ENCODE measurements at places on chromosomes 3 and 15.

GRCh38 chr15:46489276-46489675 lies 854.4 kb downstream of the SQOR start:
- no peaks in the 10 kb centered on the region for H3K36me3 ChIP-seq
- H3K4me3 ChIP-seq, result no peak overlapping the region
- DNase-seq, result no peak
- no peak overlapping the region for H3K27ac ChIP-seq

DNA sequence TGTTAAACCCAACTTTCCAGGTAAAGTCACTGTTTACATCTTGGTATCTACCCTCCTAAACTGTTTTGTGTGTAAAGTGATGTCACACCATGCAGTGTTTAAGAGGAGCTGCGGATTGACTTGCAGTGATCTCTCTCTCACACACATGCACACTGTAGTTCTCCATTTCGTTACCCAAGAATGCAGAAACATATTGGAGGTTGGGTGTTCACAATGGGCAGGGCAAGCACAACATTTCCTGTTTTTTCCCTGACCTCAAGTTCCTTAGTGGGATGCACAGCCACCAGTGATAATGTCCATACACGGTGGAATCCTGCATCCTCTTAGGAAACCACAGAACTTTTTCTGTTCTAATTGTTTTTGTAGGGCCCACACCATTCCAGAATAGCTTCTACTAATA lies 85.3 kb upstream of the CFAP20DC start:
- H3K4me3 ChIP-seq, result no peak overlapping the region
- no peaks in the 10 kb centered on the region for H3K36me3 ChIP-seq
- no peak for DNase-seq
- no peaks in the 10 kb centered on the region for H3K27me3 ChIP-seq

DNA sequence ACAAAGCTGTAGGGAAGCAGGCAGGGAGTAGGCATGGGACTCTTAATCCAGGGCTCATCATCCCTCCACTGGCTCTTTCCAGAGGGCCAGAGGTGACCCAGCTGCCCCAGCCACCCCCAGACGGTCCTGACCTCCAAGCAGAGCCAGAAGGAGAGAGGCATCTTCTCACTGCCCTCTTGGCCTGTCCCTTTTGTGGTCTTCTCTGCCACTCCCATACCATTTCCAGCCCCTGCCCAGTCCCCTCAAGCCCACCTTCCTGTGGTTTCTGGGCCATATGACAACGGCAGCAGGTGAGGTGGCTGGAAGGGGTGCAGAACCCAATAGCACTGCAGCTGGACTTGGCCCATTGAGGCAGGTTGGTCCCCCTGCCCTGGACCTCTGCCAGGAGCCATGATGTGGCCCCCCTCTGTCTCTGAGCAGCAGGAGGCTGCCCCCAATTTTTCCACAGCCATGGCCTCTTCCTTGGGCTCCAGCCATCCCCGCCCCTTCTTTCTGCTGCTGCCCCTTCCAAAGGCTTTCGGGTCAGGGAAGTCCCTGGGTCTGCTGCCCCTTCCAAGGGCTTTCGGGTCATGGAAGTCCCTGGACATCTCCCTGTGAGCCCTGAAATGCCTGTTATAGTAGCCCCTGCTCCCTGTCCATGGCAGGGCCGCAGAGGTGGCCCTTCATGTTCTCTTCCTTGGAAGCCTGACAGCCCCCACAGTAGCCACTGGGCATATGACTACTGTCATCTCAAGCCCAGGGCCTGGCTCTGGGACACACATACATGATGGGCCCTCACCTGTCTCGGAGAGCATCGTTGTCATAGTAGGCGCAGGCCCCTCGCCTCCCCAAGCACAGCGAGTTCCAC lies 39.5 kb upstream of the RAB6B start:
- no peaks in the 10 kb centered on the region for H3K4me1 ChIP-seq
- DNase-seq, result no peak
- H3K36me3 ChIP-seq, result no peaks in the 10 kb centered on the region
- H3K4me3 ChIP-seq, result no peak overlapping the region
- H3K27ac ChIP-seq, result no peak overlapping the region
- H3K27me3 ChIP-seq, result no peaks in the 10 kb centered on the region

DNA sequence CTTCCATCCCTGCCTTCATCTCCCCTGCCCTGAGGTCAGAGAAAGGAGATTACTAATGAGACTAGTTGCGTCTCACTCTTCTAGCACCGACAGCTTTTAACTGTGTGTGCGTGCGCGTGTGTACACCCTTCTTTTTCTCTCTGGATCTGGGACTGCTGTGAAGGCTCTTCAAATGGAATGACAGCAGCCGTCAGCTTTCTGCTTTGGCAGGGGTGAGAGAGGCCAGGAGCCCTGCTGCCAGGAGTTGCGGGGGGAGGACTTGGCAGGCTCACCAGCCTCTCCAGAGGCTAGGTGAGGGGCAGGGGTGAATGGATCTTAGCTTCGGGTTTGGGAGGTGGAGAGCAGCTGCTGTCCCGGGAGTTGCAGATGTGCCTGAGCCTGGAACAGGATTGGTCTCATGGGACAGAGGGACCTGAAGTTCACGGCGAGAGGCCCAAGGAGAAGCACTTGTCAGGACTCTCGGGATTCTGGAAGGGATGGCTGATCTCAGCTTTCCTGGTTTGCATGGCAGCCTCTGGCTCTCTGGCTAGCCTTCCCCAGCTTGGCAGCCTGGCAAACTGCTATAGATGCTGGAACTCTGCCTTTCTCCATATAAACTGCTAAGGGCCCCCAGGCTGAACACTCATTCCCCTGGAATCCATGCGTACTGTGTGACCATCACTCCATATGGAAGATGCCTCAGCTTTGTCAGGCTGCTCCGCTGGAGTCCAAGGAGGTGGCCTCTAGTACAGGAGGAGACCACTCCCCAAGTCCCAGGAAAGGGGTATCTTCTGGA lies 16.6 kb downstream of the TEX264 start:
- H3K27ac ChIP-seq, result no peak overlapping the region
- no peak for DNase-seq

- H3K27me3 ChIP-seq, result no peaks in the 10 kb centered on the region
- peak overlapping the region; percentile 68 for H3K27ac ChIP-seq
- peak; percentile 29 for DNase-seq
- no peak overlapping the region for H3K4me3 ChIP-seq
Observed at GRCh38 chr3:106398891-106399600, 530.2 kb upstream of the CBLB start.

DNA sequence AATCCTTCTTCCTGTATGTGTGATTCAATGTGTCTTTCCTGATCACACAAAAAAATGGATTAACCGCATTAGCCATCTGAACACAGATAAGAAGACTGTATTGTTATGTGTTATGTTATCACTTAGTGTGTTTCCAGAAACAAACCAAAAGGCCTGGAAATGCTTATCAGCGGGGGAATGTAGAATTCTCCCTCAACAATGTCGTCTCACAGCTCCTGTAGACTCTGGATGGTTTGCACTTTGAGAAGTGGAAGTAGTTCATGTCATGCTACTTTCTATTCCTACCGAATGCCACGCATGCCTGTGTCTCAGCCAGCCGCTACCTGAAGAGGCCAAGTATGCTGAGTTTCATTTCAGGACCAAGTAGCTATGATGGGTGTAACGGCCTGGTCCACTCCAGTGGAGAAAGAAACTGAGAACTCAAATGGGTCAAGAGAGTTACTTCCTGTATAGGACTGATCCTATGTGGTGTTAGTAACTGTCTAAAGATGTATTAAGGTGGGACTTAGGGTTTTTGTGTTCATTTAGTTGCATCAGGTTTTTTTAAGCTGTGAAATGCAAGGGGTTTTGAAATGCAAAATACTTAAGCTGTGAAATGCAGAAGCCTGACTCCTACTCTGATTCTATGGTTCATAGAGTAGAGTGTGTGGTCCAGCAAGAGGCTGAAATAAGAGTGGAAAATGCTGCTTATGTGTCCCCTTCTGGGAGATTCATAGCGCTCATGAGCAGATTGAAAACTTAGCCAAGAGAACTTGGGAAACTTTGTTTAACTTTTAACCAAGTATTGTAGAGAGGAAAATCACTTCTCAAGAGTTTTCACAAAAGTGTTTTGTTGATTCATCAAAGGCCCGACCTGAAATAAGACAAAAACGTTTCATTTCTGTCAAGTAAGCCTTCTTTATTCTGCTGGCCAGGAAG lies 118.5 kb upstream of the LMOD3 start:
- no peak overlapping the region for H3K4me3 ChIP-seq
- no peaks in the 10 kb centered on the region for H3K27me3 ChIP-seq
- no peak for DNase-seq
- peak overlapping the region; percentile 7 for H3K27ac ChIP-seq
- H3K36me3 ChIP-seq, result no peaks in the 10 kb centered on the region

DNA sequence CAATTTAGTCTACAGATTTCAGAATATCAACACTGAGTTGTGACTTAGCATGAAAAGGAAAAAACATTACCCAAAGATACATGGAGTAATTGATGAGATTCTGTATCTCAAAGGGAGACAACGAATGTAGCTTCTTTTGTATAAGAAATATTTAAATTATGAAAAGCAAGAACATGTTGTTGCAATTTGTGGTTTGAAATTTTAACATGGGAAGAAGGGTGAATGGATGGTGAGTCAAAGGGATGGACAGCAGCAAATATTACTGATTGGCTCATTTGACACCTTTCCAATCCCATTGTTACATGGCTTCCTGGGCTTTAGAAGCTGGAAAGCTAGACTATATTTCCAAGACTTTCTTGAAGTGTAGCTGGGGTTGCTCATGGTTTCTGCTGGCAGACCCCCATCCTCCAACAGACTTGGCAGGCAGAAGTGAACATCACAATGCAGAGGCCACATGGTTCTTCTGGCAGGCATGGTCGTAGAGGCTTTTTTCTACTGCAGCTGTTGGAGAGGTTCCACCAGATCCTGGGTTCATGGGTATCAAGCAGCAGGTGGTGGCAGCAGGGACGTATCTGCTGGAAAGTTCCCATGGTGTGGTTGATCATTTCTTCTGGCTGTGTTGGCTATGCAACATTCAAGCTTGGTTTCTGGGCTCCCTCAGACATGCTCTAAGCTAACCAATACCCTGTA lies 47.2 kb upstream of the KPNA4 start:
- no peaks in the 10 kb centered on the region for H3K36me3 ChIP-seq
- no peaks in the 10 kb centered on the region for H3K4me1 ChIP-seq
- no peaks in the 10 kb centered on the region for H3K27me3 ChIP-seq
- no peak overlapping the region for H3K27ac ChIP-seq
- no peak for DNase-seq
- no peak overlapping the region for H3K4me3 ChIP-seq

DNA sequence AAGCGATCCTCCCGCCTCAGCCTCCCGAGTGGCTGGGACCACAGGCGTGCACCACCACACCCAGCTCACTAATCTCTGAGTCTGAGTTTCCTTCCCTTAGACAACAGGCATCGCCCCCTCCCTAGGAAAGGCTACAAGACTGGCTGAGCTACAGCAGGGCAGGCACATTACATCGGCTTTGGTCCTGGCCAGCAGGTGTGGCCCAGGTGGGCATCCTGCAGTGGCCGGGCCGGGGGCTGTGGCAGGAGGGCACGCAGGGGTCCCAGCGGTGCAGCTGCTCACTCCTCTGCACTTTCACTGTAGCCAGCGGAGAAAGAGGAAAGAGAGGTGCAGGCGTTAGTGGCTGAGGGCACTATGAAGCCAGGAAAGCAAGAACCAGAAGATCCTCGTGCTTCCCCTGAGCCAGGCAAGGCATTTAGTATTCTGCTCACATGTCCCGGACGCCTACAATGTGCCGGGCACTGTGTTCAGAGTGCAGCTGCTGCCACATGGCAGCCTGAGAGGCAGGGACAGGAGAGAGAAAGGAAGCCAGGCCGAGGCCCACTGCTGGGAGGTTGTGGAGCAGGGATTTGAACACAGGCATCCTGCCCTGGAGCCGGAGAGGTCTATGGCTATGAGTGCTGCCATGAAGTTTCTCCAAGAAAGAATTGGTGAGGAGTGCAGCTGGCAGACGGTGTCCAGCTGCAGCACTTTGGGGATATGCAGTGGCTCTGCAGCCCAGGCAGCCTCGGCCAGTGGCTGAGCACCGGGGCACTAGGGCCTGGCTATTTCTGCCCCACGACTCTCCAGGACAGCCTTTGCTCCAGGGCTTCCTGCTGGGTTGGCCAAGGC lies 22.3 kb downstream of the GRIP2 start:
- H3K4me1 ChIP-seq, result peaks cover 3% of the 10 kb centered on the region
- DNase-seq, result no peak
- H3K27me3 ChIP-seq, result no peaks in the 10 kb centered on the region
- H3K36me3 ChIP-seq, result no peaks in the 10 kb centered on the region
- H3K27ac ChIP-seq, result no peak overlapping the region

GRCh38 chr3:14718539-14718938 lies 43.6 kb downstream of the C3orf20 start:
- H3K27me3 ChIP-seq, result no peaks in the 10 kb centered on the region
- no peak for DNase-seq
- H3K27ac ChIP-seq, result no peak overlapping the region
- H3K4me1 ChIP-seq, result no peaks in the 10 kb centered on the region

GRCh38 chr3:152202976-152203626 lies 65.6 kb upstream of the MBNL1 start:
- H3K36me3 ChIP-seq, result no peaks in the 10 kb centered on the region
- DNase-seq, result no peak
- no peak overlapping the region for H3K27ac ChIP-seq
- H3K4me3 ChIP-seq, result no peak overlapping the region
- no peaks in the 10 kb centered on the region for H3K27me3 ChIP-seq

DNA sequence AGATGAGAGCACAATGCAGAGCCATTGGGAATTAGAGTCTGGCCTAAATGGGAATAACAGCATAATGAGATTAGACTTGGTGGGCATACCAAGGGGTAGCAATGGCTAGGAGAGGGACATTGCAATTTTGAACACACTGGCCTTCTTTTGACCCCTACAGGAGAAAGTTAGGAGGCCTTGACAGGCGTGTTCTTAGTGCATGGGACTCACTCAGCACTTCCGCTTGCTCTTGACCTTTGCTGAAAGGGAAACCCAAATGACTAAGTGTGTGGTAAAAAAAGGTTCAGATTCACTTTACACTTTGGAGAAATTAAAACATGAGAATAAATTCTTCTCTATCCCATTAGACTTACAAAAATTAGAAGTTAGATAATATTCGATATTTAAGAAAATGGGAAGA lies 317.4 kb downstream of the DIPK2A start:
- no peak for DNase-seq
- no peaks in the 10 kb centered on the region for H3K4me1 ChIP-seq
- no peaks in the 10 kb centered on the region for H3K36me3 ChIP-seq
- H3K27ac ChIP-seq, result no peak overlapping the region
- H3K4me3 ChIP-seq, result no peak overlapping the region

DNA sequence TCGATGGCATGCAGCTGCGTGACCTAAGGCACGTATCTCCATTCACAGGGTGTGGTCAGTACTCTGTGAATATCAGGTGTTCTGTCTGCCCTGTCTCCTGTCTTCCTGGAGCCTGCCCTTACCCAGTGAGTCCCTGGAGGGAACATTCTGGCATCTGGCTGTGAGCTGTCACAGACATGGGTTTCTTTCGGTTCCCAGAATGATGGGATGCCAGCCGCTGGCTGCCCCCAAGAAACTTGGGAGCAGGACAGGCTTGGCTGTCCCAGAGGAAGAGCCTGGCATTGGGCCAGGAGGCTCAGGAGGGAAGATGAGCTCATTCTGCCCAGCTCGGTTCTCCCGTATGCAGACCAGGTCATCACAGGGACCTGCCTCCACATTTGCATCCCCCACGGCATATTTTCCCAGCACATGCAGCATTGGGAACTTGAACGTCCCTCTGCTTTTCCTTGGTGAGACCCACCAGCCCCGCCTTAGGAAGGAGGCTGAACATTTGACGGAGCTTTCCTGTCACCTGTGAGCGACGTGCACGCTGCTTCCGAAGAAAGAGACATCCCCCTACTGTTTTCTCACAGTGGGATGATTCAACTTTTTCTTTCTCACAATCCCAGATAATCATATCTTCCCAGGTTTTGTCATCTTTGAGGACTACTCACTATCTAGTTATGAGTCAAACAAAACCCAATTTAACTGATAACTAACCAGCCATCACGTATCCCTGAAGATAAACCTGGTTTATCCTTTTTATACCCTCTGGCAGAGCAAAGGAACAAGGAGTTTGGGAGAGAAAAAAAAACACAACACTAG lies 22.0 kb upstream of the PGPEP1L start:
- no peak for DNase-seq
- H3K4me1 ChIP-seq, result no peaks in the 10 kb centered on the region
- no peaks in the 10 kb centered on the region for H3K36me3 ChIP-seq

Data from neuronal stem cell (in vitro differentiated cells).